ENCODE measurements at places on chromosomes 6 and 20.

DNA sequence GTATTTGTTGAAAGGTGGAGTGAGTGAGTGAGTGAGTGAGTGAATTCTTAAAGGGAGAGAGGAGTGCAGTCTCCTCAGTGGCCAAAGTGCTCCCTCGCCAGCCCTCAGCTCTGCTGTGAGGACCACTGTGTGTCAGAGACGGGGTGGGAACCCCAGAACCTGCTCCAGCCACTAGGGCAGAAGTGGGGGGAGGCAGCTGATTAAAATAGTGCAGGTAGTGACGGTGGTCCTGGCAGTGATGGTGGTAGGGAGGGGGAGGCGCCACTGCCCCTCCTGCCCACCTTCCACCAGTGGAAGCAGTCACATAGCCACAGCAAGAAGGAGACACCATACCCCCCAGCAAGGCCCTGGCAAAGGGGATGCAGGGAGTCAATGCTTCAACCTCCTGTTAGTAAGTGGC, 133.5 kb downstream of the PHACTR3 start:
- DNase-seq, result no peak

DNA sequence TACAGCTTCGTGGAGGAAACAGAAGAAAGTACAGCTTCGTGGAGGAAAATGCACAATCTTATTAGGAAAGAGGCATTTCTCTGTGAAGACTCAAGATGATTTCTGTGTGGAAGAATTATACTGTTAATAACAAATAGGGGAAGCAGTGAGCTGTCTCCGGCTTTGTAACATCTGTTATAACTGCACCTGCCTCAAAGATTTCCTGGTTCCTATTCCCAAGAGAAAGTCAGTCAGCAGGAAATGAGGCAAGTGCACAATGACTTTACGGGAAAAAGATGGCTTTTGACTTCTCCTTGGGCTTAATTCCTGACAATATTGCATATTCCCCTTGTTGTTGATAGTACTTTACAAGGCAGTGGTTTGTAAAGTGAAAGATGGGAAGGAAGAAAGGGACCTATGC, 538.5 kb downstream of the BMP2 start:
- DNase-seq, result no peak

GRCh38 chr6:157761331-157761921, 61.6 kb upstream of the SNX9 start:
- DNase-seq, result peak; percentile 83

- no peak for DNase-seq
Observed at GRCh38 chr20:35583636-35584560, 31.7 kb upstream of the SPAG4 start.

DNA sequence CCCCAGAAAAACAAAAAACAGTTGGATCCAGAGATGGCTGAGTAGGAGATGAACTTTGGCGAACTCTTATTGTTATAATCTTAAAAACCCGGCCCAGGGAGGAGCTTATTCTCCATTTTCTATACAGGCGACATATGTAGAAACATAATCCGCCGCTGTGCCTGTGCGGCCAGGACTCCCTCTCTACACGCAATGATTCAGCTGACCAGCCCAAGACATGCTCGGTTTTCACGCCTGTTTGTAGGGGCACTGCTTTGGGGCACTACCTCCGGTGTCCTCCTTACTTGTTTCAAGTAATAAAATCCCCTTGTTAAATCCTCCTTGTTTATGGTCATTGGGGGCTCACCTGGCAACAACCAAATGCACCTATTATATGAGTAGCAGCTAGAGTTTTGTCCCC, 89.9 kb downstream of the SEL1L2 start:
- no peak for DNase-seq

- DNase-seq, result peak; percentile 76
Observed at GRCh38 chr6:26550250-26550993, 12.3 kb downstream of the HMGN4 start.

GRCh38 chr20:32544260-32544722, 40.8 kb downstream of the NOL4L start:
- DNase-seq, result no peak

- DNase-seq, result peak; percentile 26
Observed at GRCh38 chr6:130965656-130966055, 97.4 kb downstream of the EPB41L2 start.

GRCh38 chr20:13778827-13779226, 5.9 kb downstream of the ESF1 start:
- DNase-seq, result no peak

DNA sequence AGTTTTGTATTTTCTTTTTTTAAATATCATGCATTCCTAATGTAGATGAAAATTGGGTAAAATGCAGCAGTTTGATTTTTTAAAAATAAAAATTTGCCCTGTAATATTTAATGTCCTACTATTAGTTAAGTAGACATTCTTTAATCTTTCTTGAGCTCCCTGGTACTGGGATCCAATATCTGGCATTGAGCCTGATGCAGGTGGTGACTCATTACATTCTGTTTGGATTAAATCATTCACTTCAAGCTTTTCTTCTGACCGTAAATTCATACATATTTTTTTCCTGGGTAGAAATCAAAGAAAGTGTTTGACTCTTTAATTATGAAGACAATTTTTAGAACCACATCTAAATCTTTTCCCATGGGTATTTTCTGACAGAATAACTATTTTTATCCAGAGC, 768.8 kb upstream of the SLC35B3 start:
- DNase-seq, result peak; percentile 92

DNA sequence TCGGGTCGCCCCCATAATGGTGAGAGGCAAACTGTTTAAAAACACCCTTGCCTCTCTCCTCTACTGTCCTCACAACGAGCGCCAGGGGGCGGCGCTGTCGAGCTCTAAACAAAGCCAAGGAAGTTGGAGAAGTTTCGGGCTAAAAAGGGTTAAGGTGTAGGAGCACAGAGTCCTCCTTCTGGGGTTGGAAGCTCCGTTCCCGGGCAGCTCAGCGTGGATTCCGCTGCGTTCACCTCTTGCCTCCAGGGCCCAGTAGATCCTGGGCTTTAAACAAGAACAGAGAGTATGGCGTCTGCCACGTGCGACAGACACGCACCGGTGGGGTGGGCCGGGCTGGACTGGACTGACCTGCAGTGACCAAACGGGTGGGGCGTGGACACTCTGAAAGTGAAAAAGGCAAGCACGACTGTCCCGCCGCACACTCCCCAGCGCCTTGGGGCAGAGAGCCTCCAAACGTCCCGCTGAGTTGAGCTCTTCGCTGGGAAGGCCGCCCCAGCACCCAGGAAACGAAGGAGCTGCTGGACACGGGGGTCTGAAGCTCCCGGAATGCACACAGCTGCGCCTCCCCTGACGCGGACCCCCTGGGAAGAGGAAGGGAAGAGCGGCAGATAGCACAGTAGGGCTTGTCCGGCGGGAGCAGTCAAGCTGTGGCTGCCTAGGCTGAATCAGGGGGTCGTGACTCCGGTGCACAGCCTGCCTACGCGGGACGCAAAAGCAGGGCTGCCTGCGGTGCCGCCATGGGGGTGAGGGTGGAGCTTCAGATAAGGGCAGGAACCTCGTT, 1.6 kb upstream of the THBD start:
- peak; percentile 57 for DNase-seq

- no peak for DNase-seq
Observed at GRCh38 chr6:3753228-3753835, 1.8 kb upstream of the PXDC1 start.

- DNase-seq, result no peak
Observed at GRCh38 chr6:39282774-39283173, 31.4 kb downstream of the KCNK17 start.

- peak; percentile 25 for DNase-seq
Observed at GRCh38 chr6:43465948-43466347, 10.6 kb upstream of the DLK2 start.

GRCh38 chr6:34059136-34059731, 86.7 kb downstream of the GRM4 start:
- no peak for DNase-seq

DNA sequence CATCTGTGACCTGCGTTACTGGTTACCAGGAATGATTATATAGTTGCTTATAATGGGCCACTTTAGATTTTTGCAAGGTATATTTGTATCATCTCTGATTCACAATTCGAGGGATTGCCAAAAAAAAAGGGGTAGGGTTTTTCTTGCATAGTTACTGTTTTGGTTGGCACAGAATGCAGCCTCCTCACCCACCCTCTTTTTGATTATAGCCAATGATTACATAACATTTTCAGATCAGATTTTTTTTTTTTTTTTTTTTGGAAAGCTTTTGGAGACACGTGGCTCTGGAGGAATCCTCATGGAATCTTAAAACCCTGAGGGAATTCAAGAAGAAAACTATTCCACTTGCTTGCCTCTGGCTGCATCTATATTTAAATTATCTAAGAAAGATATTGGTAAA, 53.7 kb downstream of the UST start:
- no peak for DNase-seq

GRCh38 chr6:168584249-168584648, 143.3 kb downstream of the SMOC2 start:
- no peak for DNase-seq

- DNase-seq, result no peak
Observed at GRCh38 chr6:4511641-4512020, 264.6 kb upstream of the CDYL start.

GRCh38 chr6:30418448-30418847, 70.9 kb upstream of the HLA-E start:
- no peak for DNase-seq

DNA sequence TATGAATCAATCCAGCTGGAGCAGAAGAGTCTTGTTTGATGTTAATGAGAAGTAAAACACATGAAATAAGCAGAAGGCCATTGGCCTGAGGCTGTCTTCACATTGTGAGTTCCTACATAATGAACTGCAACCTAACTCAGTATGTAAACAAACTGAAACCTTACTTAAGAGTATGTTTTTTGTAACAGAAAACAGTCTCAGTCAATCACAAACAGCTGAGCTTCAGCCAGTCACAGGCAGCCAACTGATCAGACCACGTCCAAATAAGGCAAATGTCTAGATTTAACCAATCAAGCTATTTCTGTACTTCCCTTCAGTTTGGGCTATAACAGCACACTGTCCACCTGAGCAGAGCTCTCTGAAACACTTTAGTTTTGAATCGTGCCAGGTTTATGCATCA, 234.7 kb downstream of the TRDN start:
- DNase-seq, result no peak

- DNase-seq, result no peak
Observed at GRCh38 chr6:82277686-82278085, 30.1 kb upstream of the IBTK start.

- no peak for DNase-seq
Observed at GRCh38 chr20:51526754-51527153, 15.8 kb downstream of the NFATC2 start.

DNA sequence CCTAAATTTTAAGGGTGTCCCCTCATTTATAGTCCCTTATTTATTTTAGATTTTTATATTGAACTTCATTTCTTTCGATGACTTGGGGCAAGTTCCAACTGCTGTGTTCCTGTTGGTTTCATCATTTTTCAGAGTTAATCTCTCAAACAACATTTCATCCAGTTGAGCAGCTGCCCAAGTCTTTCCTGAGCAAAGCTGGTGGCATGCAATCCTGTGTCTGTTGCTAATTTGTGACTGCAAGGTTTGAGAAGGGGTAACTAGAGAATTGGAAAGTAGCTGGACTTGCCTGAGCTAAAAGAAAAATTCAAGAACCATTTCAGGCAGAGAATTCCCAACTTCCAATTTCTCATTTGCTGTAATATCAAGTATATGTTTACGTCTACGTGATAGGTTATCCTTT, 881.5 kb upstream of the SLC35B3 start:
- DNase-seq, result no peak

DNA sequence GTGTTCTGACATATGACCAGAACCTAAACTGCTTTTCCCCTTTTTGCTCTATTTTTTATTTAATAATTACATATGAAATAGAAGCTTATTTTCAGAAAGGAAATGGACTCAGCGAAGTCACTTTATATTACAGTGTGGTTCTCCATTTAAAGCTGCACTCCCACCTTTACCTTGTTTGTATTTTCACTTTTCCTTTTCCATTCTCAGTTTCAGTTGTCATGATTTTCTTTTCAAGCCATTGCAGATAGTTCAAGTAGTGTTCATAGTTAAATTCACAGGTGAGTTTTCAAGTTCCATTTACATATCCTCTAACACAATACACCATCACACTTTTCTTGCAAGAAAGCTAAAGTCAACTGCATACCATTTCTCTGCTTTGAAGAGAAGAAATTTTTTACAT, 400.2 kb downstream of the HACE1 start:
- DNase-seq, result no peak

GRCh38 chr6:158536891-158537798, 22.7 kb upstream of the TMEM181 start:
- peak; percentile 26 for DNase-seq

GRCh38 chr6:137106183-137106582, 61.4 kb upstream of the IL20RA start:
- no peak for DNase-seq

DNA sequence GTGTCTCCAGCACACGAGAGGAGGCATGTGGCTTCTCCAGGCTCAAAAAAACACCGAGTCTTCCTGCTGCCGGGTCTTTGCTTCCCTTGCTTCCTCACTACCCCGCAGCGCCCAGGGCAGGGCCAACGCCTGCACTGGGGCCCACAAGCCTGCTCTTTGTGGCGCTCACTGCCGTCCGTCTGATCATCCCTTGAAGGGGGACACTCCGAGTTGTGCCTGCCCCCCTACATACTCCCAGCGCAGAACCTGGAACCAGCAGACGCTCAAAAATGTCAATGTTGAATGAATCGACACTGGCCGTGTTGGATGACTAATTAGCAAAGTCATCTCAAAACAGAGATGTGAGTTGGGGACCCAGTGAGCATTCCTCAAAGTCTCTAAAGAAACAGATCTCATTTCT, 8.1 kb upstream of the ARFGAP1 start:
- no peak for DNase-seq

DNA sequence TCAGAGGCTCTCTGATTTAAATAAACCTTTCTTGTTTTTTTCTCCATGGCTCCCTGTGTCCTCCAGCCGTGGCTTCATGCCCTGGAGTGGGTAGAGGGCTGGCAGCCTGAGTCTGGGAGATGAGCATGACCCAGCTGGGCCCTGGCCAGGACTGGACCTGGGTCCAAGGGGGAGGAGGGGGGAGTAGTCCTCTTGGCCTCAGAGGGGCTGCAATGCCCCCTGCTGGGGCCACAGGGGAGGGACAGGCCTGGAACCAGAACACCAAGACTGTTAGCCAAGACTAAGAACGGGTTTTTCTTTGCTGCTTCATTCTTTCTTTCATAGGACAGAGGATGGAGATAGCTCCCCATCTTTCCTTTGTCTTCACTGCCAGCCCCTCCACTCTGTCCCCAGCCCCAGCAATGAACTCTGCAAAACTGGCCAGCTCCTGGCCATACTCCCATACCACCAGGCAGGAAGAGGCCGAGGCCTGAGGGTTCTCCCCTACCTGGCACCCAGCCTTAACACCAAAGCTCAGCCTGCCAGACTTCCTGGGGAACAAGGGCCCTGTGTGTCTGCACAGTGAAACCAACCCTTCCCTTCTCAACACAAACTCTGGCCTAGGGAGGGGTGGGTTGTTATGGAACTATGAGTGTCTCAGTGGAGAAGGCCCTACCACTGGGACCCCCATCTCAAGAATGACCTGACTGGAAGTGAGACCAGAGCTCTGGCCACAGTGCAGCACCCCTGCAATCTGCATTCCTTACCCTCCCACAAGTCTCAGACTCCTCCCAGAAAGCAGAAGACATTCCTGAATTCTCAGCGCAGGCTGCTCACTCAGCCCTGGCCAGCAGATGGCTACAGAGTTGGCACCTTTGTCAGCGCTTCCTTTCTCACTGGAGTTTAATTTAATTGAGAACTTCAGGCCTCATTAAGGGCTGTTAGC, 11.0 kb downstream of the SLC29A1 start:
- DNase-seq, result peak; percentile 80

GRCh38 chr6:44527181-44527580, 139.7 kb downstream of the CDC5L start:
- DNase-seq, result no peak

GRCh38 chr20:33875055-33875454, 63.9 kb downstream of the CHMP4B start:
- DNase-seq, result no peak

- DNase-seq, result peak; percentile 61
Observed at GRCh38 chr6:111482188-111482958, 645 bp downstream of the REV3L start.
